Stimulated activated CD4-positive, alpha-beta T cell treated with anti-CD3 and anti-CD28 coated beads, TNF-alpha, amount 100 ng/mL, for 48 hours (primary cell): ENCODE measurements at places on chromosomes 7 and 10.

- no peak for DNase-seq
Observed at GRCh38 chr7:123067814-123068213, 72.3 kb upstream of the TAS2R16 start.

DNA sequence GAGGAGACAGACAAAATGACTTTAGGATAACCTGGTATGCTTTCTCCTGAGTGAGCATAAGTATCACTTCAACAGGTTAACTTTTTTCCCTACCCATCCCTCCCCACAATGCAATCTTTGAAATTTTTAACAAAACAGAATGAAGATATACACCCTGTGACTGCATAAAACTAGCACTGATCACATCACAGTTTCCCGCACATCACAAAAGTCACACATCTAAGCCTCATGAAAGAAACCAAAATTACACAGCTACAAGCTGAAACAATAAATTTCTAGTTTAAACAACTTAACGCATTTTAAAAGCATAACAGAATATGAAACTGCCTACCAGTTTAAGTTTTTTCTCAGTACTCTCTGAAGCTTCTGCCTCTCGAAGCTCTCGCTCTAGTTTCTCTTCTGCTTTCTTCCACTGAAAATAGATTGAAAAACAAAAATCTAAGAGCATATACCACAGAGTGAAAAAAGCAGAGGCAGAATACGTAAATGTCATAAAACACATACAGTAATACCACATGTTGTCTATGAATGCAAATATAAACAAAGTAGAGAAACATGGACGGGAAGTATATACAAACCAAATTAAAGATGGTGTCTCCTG lies 18.1 kb downstream of the NOC3L start:
- DNase-seq, result no peak

- DNase-seq, result no peak
Observed at GRCh38 chr7:66267249-66267648, 62.1 kb downstream of the TPST1 start.

- DNase-seq, result no peak
Observed at GRCh38 chr10:46215426-46215825, 71.4 kb upstream of the ANTXRL start.

GRCh38 chr10:35306852-35307251 lies 29.5 kb upstream of the CCNY start:
- no peak for DNase-seq

GRCh38 chr7:90994121-90994520 lies 270.1 kb upstream of the FZD1 start:
- no peak for DNase-seq
